ENCODE measurements at places on chromosomes 2 and 18.
A peak's percentile ranks its signal among the peaks of the same experiment; 100 is the strongest.

GRCh38 chr2:124778076-124778475 is 753.0 kb downstream of the CNTNAP5 start:
- DNase-seq, result no peak

GRCh38 chr2:157168501-157168900 is 89.0 kb upstream of the GALNT5 start:
- no peak for DNase-seq

GRCh38 chr18:13629841-13630715 is 96.3 kb downstream of the FAM210A start:
- peak; percentile 53 for DNase-seq

GRCh38 chr18:23337599-23338444 is 115.3 kb upstream of the RIOK3 start:
- no peak for DNase-seq

DNA sequence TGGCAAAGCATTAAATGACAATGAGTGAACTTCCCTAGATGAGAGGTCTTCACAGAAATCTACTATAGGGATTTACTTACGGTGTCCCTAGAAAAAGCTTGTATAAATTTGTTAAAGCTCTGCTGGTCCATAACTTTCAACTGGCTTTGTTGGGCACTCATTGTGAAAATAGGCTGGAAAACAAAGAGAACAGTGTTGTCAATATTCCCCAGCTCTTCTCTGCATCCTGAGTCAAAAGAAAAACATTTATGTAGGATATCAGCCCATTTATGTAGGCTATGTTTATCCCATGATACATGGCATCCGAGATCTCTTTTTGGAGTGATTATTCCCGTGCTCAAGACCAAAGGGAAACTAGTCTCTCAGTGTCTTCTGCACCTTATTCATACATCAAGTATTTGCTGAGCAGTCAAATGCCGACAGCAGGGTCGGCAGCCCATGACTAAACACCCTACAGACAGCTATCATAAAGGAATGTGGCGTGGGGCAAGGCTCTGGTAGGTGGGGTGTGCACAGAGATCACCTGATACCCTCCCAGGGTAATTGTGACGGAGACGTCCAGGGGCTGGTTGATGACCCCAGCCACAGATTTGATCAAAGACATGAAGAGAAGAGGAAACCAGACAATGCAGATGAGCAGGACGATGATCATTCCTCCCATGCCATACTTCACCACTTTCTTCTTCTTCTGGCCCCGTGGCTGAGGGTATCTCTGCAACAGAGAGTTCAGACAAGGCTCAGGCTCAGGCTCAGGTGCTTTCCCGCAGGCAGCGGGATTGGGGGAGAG is 155.9 kb downstream of the NAPG start:
- DNase-seq, result no peak

- DNase-seq, result no peak
Measured at GRCh38 chr18:27546991-27547390, 361.9 kb upstream of the CHST9 start.

DNA sequence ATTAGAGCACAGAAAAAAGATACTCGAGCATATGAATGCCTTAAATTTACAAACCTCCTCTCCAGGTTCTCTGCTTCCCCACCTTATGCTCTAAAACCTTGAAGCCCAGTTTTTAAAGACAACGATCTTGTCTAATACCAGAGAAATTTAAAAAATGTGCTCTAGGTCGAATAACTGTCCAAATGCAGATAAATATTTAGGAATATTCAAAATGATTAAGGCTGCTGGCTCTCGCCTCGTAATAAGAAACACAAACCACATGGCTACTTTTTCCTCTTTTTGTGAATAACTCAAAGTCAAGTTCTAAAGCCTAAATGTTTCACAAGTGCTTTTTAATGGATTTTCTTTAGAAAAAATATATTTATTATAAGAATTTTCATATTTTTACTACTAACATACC is 101.3 kb downstream of the SATB2 start:
- no peak for DNase-seq

DNA sequence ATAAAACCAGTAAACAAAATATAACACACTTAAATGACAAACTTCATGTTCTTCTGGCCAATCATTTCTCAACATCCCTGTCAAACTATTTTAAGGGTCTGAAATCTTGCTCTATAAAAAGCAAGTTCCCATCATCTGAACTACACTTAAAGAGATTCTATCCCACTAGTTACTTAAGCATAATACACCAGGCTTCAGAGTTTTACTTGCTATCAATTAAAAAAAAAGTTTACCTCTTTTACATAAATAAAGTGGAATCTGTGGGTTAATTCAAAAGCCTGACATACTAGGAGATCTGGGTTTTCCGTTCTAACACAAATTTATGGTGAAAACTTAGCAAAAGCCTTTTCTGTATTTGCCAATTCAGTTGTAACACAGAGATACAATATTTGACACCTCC is 1.9 kb downstream of the CLASP1 start:
- no peak for DNase-seq

- no peak for DNase-seq
Measured at GRCh38 chr2:202101026-202101579, 28.0 kb downstream of the KIAA2012 start.

DNA sequence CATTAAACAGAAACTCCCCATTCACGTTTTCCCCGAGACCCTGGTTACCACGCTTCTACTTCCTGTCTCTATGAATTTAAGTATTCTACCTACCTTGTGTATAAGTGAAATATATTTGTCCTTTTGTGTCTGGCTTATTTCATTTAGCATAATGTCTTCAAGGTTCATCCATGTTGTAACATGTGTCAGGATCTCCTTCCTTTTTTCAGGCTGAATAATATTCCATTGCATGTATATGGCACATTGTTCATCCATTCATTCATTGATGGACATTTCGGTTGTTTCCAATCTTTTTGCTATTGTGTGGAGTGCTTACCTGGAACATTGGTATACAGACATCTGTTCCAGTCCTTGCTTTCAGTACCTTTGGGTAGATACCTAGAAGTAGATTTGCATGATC is 18.2 kb upstream of the CABYR start:
- no peak for DNase-seq

DNA sequence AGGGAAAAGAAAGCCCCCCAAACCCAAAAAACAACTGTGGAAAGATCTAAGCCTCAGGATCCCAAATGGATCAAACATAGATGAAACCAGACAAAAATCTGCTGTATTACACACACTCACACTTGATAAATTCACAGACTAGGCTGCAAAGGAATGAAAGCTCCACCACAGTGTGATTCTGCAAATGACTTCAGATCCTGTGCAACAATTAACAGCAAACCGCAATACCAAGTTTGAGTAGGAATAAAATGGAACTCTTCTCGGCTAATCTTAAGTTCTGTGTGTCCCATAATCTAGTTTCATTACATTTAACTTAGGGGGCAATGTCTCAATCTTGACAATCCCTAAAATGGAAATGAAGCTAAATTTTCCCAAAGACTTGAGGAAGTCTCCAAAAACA is 11.9 kb downstream of the CLK1 start:
- no peak for DNase-seq

DNA sequence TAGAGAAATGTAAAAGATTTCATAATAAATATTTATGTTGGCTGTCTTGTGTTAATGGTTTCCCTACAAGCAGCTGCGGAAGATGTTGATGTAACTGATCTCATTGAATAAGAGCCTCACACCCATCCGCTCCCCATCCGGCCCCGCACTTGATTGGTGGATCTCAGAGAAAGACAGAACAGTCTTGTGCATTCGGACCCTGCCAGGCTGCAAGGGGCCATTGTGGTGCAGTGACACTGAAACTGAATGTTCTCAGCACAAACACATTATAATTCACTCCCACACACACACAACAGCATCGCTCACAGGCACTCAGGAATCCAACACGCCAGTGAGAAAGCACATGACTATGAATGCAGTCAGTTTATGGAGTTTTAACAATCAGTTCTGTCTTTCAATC is 47.8 kb downstream of the PRELID3A start:
- no peak for DNase-seq

- no peak for DNase-seq
Measured at GRCh38 chr2:133241224-133241571, 327.1 kb downstream of the NCKAP5 start.

GRCh38 chr2:131146231-131146630 is 41.1 kb downstream of the PLEKHB2 start:
- DNase-seq, result no peak

DNA sequence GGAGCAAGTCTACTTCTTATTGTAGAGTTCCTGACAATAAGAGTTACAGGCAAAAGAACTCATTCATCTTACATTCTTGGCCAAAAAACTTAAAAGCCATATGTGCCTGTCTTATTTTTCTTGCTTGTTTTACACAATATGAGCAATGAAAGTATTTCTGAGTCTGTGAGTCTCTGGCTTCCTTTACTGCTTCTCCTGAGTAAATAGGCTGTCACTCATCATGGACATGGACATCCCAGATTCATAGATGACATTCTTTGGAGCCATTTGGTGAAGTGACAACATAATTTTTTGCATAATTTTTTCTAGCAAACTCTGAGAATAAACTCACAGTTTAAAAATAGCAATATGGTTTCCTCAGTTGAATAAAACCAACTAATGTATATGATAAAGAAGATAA is 179.3 kb downstream of the SNTG2 start:
- DNase-seq, result no peak

DNA sequence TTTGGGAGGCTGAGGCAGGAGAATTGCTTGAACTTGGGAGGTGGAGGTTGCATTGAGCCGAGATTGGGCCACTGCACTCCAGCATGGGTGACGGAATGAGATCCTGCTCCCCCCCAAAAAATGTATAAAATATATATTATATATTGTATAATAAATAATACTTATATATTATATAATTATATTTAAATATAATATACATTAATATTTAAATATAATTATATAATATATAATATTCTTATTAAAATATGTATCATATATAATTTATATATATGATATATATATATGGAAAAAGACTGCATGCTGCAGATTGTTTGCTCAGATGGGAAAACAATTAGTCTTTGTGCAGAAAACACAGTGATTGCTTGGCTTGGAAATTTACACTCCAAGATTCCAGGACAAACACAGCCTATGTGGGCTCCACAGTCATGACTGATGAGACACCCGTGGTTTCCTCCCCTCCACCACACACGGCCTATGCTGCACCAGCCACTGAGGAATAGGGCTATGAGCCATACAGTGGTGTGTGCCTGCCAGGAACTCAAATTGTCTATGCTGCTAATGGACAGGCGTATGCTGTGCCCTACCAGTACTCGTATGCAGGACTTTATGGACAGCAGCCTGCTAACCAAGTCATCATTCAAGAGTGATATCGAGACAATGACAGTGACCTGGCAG is 30.0 kb downstream of the PMAIP1 start:
- no peak for DNase-seq

DNA sequence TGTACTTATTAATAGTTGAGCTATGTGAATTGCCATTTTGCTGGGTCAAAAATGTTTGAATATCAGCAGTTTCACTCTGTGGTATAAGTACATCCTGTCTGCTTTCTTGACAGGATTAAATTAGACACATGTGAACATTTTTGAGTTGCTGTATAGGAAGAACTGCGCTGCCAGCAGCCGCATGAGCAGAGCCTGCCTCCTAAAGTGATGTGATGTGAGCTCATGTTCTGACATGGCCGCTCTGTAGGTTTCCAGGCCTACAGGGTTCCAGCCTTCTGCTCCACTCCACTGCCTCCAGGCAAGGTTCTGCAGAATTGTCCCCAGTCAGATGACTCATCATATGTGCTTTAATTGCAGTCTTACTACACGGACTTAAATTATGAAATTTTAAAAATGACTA is 119.7 kb upstream of the NFATC1 start:
- DNase-seq, result peak; percentile 11

GRCh38 chr2:1082456-1083205 is 132.0 kb downstream of the SNTG2 start:
- no peak for DNase-seq

DNA sequence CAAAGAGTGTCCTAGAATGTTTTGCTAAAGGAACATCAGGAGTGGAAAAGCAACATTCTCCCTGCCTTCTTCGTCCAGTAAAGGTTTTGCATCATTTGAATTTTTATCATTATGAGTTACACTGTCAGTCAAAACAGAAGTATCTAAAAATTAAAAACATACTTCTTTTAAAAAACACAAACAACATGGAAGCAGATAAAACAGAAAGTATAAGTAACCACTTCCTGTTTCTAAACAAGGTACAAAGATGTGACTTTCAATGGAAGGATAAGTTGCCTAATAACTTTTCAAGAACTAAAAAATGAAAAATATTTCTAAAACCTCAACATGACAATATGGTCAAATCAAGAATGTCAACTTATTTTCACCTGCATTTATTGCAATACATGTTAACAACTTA is 158.2 kb downstream of the STK39 start:
- no peak for DNase-seq

DNA sequence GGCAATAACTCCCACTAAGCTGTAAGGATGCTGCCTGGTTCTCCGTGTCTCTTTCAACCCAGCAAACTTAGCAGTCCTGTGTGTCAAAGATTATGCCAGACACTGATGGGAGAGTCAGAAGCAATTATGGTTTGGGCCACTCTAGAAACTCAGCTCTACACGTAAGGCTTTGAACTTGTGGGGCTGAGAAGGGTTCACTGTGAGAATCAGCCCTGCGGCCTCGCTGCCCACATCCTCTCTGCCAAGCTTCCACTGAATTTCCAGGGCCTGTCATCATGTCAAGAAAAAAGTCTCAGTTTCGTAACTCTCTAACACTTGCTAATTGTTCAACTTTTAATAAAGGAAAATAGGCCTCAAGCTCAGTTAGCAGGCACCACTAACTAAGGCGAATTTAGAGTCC is 308.8 kb upstream of the LYPD1 start:
- no peak for DNase-seq

DNA sequence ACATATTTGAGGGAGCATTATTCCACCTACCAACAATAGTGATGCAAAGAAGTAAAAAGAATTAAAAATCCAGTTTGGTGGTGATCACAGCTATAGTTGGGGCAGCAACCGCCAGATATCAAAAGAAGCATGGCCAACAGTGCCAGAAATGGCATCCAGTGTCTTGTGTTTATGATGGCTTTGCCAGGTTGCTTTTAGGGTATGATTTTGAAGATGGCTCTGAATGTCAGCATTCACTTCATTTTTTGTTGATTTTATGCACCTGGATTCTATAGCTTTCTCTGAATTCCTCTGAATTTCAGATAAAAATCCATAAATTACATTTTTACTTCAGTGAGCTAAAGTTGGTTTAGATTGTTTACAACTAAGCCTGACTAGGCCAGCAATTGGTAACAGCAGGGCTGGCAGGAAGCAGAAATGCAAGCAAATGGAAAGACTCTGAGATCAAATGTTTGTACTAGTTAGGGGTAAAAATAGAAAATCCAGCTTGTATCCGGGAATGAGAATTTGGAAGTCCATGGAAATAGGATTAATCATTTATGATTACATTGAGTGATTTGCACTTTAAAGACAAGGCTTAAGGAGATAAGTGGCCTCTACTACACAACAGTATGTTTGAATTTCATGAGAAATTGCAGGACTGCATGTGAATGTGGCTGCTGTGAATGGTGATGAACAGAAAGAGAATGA is 40.4 kb downstream of the COL3A1 start:
- no peak for DNase-seq

DNA sequence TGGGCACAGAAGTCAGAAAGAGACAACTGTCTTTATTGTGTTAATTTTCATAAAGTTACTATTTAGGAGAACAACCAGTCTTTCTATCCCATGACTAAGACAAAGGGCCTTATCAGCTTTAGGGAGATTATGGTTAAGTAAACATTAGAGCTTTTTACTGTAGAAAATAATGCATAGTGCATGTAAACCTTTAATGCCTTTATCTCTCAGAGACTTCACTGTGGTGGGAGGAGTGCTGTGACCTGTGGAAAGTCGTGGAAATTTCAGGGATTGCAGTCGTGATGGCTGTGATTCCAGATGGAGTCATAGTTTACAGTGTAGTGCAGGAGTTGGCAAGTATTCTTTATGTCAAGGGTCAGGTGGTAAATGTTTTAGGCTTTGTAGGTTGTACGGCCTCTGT is 15.8 kb downstream of the ZNF236 start:
- no peak for DNase-seq

All from CD4-positive, alpha-beta T cell treated with Interleukin-4 for 4 hours (primary cell).